ENCODE measurements at places on chromosomes 6 and 20. TPM values are rescaled to one million over a fixed set of nuclear protein-coding genes. Genes with fewer than 3 reads are reported as not detected.

PRDM13 gene
- not detected for total RNA-seq

SLC22A23 gene
- total RNA-seq: 7.9 TPM

GGT7 gene
- total RNA-seq: 35.3 TPM

DNA sequence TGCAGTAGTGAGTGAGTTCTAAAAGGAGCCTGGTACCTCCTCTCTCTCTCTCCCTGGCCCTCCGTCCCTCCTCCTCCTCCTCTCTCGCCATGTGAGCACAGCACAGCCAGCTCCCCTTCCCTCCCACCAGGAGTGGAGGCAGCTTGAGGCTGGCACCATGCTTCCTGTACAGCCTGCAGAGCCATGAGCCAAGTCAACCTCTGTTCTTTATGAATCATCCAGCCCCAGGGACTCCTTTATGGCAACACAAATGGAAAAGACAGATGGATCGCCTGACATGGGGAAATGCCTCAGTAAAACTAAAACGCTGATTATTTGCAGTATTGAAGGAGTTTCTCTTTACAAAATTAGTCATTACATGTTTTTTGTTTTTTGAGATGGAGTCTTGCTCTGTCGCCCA lies 233.7 kb upstream of the ARID1B start:
- DNase-seq: no peak

DNA sequence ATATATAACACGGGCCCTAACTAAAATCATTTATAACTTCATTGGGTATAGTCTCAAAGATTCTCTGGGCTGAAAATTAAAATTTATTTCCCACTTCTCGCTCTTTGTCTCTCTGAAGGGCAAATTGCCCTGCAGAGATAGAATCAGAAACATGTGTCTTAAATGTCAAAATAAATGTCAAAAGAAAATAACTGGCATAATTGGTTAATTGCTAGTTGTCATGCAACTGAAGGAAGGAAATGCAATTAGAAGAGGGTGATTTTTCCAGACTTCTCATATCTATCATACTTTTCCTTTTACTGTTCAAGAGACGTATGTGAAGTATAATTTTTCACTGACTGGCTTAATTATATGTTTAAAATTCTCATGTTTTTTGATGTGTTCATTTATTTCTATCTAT lies 80.3 kb upstream of the HMGCLL1 start:
- DNase-seq: no peak

DNA sequence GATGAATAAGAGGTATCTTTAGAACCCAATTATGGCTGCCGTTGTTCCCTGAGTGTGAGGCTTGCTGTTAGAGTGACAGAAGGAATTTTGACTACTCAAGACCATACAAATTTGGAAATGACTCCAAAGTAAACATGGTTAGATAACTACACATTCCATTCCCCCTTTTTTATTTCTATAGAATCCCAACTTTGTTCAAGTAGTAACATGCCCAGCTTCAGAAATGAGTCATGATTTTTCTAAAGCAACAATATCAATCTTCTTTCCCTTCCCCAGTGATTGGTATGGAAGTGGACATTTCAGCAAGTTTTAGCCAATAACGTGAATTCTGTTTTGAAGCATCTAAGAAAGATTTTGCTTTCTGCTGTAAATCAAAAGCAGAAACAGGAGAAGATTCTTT lies 37.8 kb downstream of the HCRTR2 start:
- DNase-seq: no peak
